ENCODE measurements at places on chromosomes 4 and X. TPM values are rescaled to one million over a fixed set of nuclear protein-coding genes. Genes with fewer than 3 reads are reported as not detected.

DNA sequence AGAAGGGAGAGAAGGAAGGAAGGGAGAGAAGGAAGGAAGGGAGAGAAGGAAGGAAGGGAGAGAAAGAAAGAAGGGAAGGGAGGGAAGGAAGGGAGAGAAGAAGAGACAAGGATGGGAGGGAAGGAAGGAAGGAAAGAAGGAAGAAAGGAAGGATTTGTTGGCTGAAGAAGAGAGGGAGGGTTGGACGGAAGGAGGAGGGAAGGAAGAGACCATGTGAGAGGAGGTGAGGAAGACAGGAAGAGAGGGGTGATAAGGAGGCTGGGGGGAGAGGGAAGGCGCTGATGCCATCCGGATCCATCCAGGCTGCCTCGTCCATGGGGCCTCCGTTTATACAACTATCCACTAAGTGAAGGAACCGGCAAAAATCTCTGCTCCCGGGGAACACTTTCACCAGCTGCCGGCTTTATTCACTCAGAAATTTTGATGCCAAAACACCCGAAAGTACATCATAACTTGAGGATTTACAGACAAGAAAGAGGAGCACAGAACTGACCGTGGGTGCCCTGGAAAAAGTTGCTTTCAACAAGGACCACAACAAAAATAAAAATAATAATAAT lies 14.9 kb downstream of the DHRSX start:
- no peak overlapping the region for H3K4me3 ChIP-seq
- no peak overlapping the region for H3K27ac ChIP-seq
- H3K4me1 ChIP-seq, result no peaks in the 10 kb centered on the region
- DNase-seq, result no peak
- H3K27me3 ChIP-seq, result no peaks in the 10 kb centered on the region

GRCh38 chrX:15737190-15737958 lies 696 bp upstream of the CA5B start:
- H3K36me3 ChIP-seq, result no peaks in the 10 kb centered on the region
- no peak overlapping the region for H3K27ac ChIP-seq
- H3K4me1 ChIP-seq, result no peaks in the 10 kb centered on the region
- DNase-seq, result no peak
- peak overlapping the region; percentile 20 for H3K4me3 ChIP-seq

DNA sequence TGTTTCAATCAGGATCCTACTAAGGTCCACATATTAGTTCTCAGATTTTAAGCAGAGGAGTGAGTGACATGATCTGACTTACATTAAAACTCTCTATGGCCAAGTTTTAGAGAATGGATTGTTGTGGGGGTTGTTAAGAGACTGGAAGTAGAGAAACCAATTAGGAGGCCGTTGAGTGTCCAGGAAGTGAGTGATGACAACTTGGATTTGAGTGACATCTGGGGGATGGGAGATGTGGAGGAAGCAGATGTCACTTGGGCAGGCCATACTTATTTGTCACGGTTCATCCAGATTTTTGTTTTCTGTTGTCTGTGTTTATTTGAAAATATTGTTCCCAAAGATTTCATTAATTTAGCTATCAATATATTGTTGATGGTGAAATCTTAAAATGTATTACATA lies 28.3 kb downstream of the ADD1 start:
- no peak overlapping the region for H3K4me3 ChIP-seq
- no peaks in the 10 kb centered on the region for H3K36me3 ChIP-seq
- no peak overlapping the region for H3K27ac ChIP-seq
- DNase-seq, result no peak

DNA sequence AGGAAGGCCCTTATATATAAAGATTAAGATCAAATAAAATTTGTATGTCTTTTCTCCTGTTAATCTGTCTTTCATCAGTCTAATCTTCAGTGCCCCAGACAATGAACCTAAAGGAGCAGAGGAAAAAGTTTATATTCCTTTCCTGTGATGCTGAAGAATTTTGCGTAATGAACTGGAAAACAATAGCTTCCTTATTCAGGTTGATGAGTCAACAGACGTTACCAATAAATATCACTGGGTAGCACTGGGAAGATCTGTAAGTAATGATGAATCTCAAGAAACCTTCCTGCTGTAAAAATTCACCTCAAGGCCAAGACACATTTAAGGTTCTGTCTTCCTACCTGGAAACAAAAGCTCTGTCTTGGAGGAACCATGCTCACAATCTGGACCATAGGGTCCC lies 25.5 kb downstream of the CDKN2AIP start:
- H3K27me3 ChIP-seq, result no peaks in the 10 kb centered on the region
- no peaks in the 10 kb centered on the region for H3K36me3 ChIP-seq
- H3K4me1 ChIP-seq, result peaks cover 13% of the 10 kb centered on the region
- no peak overlapping the region for H3K27ac ChIP-seq
- no peak for DNase-seq

DNA sequence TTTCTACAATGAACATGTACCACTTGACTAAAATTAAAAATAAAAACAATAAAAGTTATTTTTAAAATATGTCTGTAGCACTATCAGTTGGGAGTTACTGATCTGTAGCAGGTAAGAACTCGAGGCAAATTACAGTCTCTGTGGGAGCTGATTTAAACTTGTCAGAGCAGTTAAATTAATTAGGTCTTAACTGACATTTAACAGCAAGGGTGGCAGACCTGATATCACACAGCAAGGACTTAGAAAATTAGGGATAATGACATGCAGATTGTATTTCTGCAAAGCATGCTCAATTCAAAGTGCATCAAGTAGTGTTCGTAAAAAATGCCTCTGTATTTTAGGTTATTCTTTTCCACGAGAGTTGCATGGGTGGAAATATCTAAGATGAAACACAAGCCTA lies 208.9 kb downstream of the SPATA18 start:
- H3K4me1 ChIP-seq, result no peaks in the 10 kb centered on the region
- DNase-seq, result no peak
- H3K27me3 ChIP-seq, result no peaks in the 10 kb centered on the region

DNA sequence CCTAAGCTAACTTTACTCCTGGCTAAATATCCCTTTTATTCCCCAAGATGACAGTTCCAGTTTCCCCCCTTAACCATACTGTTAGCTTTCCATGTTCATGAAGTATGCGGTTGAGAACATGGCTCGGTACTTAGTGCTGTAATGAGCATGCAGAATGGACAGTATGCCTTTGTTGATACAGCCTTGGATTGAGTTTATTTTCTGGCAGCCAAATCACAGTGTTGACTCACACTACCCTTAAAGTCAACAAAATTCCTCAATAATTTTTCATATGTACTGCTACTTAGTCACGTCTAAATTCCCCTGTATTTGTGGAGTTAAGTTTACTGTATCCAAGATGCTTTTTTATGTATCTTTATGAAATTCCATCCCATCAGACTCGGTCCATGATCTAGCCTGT lies 1.4 kb upstream of the VEGFC start:
- no peak overlapping the region for H3K27ac ChIP-seq
- H3K36me3 ChIP-seq, result no peaks in the 10 kb centered on the region
- peaks cover 4% of the 10 kb centered on the region for H3K27me3 ChIP-seq
- H3K4me1 ChIP-seq, result no peaks in the 10 kb centered on the region
- DNase-seq, result no peak

DNA sequence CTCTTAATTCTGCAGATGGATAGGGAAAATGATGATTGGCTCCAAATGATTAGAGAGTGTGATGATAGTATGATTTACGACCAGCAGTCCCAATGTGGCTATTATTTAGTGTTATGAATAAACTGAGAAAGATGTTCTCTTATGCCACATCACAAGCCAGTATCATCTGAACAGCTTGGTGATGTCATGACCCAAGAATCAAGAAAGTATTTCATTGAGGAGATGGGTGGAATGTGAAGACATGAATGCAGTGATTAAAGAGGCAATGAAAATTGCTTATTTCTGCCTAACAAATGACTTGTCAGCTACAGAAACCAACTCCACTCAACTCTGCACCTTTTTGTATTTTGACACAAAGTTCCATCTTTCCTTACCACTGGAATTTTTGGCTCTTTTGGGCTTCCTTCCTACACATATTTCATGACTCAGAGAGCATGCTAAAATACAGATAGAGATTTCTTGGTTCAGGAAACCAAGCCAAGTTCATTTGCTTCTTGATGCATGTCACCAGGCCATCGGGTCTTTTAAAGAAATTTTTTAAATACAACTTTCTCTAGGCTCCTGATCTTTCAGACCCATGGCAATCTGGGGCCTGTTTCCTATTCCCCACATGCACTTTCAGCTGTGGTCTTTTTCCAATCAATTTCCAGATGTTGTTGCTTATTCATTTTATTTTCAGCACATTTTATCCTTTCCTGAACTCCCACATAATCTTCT lies 174.2 kb downstream of the HHIP start:
- H3K4me1 ChIP-seq, result no peaks in the 10 kb centered on the region
- H3K27me3 ChIP-seq, result no peaks in the 10 kb centered on the region
- no peaks in the 10 kb centered on the region for H3K36me3 ChIP-seq
- DNase-seq, result no peak

DNA sequence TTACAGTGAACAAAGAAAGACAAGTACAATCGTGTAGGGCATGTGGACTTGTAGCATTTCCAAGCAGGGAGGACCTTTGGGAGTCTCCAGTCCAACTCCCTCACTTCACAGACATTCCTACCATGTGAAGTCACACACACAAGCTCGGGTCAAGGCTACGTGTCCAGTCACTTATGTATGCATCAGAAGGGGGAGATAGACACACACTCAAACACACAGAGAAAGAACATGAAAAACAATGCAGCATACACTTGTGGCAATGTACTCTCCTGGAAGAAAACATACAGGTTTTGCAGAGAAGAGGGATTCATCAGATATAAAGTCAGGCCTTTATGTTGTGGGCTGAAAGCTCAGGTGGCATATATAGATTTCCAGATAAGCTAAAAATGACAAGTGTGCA lies 136.1 kb upstream of the MID1 start:
- H3K4me1 ChIP-seq, result no peaks in the 10 kb centered on the region
- no peak for DNase-seq
- H3K27ac ChIP-seq, result no peak overlapping the region
- H3K4me3 ChIP-seq, result no peak overlapping the region
- H3K36me3 ChIP-seq, result no peaks in the 10 kb centered on the region

GRCh38 chr4:89922848-89923416 lies 28.3 kb downstream of the MMRN1 start:
- H3K27ac ChIP-seq, result no peak overlapping the region
- DNase-seq, result no peak
- H3K27me3 ChIP-seq, result no peaks in the 10 kb centered on the region
- H3K4me1 ChIP-seq, result no peaks in the 10 kb centered on the region

- DNase-seq, result no peak
- no peaks in the 10 kb centered on the region for H3K27me3 ChIP-seq
- H3K36me3 ChIP-seq, result no peaks in the 10 kb centered on the region
- H3K4me1 ChIP-seq, result no peaks in the 10 kb centered on the region
- H3K27ac ChIP-seq, result no peak overlapping the region
These were observed 1744.4 kb upstream of the ADGRL3 start for GRCh38 chr4:59455751-59456150.

- no peaks in the 10 kb centered on the region for H3K36me3 ChIP-seq
- peaks cover 18% of the 10 kb centered on the region for H3K27me3 ChIP-seq
- H3K27ac ChIP-seq, result no peak within 1 kb of the TSS
- DNase-seq, result peak; percentile 70
- H3K4me1 ChIP-seq, result no peaks in the 10 kb centered on the region
These were observed at the start of gene DCHS2 for GRCh38 chr4:154491341-154492271. DCHS2 (minus strand) TSS chr4:154491799; CDS start chr4:154491355, 444 bp downstream.

GRCh38 chr4:140691369-140691768 lies 64.8 kb downstream of the TBC1D9 start:
- H3K27me3 ChIP-seq, result no peaks in the 10 kb centered on the region
- H3K36me3 ChIP-seq, result no peaks in the 10 kb centered on the region
- H3K27ac ChIP-seq, result no peak overlapping the region
- no peak for DNase-seq

GRCh38 chr4:54255881-54256280 lies 26.8 kb downstream of the PDGFRA start:
- no peaks in the 10 kb centered on the region for H3K4me1 ChIP-seq
- no peaks in the 10 kb centered on the region for H3K27me3 ChIP-seq
- H3K4me3 ChIP-seq, result no peak overlapping the region
- no peak for DNase-seq
- no peak overlapping the region for H3K27ac ChIP-seq

DNA sequence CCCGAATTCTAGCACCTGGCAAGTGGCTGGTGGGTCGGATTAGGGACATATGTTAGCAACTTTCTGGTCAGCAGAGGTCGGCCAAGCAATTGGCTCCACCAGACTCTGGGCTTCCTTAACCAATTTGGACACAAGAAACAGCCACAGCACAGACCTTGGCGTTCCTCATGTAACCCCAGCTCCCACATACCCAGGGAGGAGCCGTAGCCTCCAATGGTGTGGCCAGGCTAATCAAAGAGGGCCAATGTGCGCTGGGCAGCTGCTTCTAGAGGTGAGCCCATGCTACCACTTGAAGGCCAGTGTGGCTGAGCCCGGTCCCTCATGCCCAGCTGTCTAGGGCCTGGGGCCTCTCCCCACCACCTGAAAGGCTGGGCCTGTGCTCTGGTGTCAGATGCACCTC lies 82.5 kb upstream of the MSX1 start:
- no peak overlapping the region for H3K27ac ChIP-seq
- no peaks in the 10 kb centered on the region for H3K27me3 ChIP-seq
- no peak for DNase-seq

DNA sequence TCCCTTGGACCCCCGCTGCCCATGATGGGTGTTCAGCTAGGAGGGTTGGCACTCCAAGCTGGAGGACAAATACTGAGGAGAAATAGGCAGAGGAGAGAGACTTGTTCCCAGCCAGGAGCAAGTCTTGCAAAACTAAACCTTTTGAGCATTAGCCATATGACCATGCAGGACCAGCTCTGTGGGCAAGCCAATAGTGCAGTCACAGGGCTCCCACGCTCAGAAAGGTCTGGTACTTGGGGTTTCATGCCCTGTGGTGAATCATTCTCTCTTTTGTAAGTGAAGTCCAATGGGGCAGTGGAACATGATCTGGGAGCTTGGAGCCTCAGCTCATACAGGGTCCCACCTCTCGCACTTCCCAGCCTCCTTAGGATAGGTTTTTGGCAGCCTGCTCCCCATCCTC lies 300.9 kb downstream of the BCOR start:
- no peak overlapping the region for H3K4me3 ChIP-seq
- no peak for DNase-seq
- H3K27ac ChIP-seq, result no peak overlapping the region
- H3K4me1 ChIP-seq, result no peaks in the 10 kb centered on the region
- no peaks in the 10 kb centered on the region for H3K27me3 ChIP-seq

DNA sequence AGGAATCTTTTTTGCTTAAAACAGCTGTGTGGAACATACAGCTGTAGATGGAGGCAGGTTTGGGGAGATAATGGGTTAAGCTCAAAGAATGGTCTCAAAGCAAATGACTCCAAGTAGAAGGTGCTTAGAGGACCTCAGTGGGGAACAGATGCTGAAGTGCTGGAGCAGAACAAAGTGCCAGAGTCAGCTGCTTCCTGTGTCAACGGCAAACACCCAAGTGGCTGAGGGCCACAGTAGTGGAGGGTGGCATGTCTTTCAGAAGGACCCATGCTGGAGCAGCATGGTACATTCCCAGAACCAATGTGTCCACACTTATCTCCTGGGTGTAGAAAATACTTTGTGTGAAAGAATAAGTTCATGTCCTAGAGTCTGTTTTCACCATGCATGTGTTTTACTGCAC lies 197.5 kb downstream of the CCNG2 start:
- H3K27me3 ChIP-seq, result no peaks in the 10 kb centered on the region
- no peaks in the 10 kb centered on the region for H3K4me1 ChIP-seq
- DNase-seq, result no peak
- H3K4me3 ChIP-seq, result no peak overlapping the region
- H3K36me3 ChIP-seq, result no peaks in the 10 kb centered on the region

- H3K4me3 ChIP-seq, result no peak overlapping the region
- H3K36me3 ChIP-seq, result no peaks in the 10 kb centered on the region
- DNase-seq, result no peak
- no peaks in the 10 kb centered on the region for H3K27me3 ChIP-seq
- no peak overlapping the region for H3K27ac ChIP-seq
- H3K4me1 ChIP-seq, result no peaks in the 10 kb centered on the region
These were observed 255.1 kb downstream of the C4orf33 start for GRCh38 chr4:129350834-129351721.

MAGEB2 gene
- not detected for total RNA-seq

IL2 gene
- total RNA-seq, result not detected

NAA11 gene
- total RNA-seq, result not detected

MTTP gene
- total RNA-seq, result 91.6 TPM

EFHC2 gene
- 0.13 TPM for total RNA-seq
